ENCODE measurements at places on chromosomes 11 and 22.

GRCh38 chr11:73991471-73992006 lies 8.9 kb upstream of the UCP2 start:
- DNase-seq = no peak

DNA sequence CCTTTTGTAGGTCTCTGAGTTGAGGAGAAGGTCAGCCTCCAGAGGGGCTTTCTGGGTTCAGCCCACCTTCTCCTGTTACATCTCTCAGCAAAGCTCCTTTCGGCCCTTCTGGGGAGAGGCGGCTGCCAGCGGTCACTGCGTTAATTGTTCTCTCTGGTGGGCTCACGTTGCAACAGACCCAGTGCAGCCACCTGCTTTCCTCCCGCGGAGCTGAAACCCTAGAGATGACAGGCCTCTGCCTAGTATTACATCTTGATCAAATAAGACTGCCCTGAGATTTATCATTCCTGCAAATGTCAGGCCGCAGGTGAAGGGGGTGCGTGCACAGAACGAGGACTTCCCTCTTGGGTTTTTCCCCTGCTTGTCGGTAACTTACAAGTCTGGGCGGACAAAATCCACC lies 43.2 kb upstream of the CREB3L1 start:
- no peak for DNase-seq

DNA sequence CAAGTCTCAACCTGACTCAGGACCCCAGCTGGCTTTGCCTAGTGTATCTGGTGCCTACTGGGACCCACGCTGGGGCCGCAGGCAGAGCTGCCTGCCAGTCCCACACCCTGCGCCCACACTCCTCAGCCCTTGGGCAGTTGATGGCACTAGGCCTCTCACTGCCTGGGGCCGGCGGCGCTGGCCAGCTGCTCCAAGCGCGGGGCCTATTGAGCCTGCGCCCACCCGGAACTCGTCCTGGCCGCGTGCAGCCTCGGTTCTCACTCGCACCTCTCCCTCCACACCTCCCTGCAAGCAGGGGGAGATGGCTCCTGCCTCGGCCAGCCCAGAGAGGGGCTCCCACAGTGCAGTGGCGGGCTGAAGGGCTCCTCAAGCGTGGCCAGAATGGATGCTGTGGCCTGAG lies 908.5 kb upstream of the CCDC90B start:
- no peak for DNase-seq

DNA sequence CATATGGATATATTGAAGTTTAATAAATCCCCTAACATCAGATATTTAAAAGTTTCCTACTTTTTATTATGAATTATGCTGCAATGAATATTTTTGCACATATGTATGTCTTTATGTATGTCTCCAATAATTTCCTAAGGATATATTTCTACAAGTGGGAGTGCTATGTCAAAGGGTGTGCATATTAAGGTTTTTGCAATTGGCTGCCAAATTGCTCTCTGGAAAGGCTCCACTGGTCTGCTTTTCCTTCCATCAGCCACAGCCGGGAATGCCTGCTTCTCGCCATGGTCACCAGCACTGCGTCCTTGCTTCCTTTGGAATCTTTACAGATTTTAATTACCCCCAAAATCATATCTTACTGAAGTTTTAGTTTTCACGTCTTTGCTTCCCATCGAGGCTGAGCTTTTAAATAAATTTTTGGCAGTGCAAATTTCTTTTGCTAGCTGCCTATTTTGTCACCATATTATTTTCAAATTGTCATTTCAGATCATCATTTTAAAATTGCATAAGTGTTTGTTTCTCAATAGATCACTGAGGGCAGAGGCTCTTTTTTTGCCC lies 221.7 kb downstream of the SNX19 start:
- no peak for DNase-seq

- no peak for DNase-seq
Observed at GRCh38 chr11:17596310-17596669, 49.2 kb downstream of the OTOG start.

GRCh38 chr11:102722821-102723220 lies 1.9 kb downstream of the MMP8 start:
- DNase-seq = no peak

DNA sequence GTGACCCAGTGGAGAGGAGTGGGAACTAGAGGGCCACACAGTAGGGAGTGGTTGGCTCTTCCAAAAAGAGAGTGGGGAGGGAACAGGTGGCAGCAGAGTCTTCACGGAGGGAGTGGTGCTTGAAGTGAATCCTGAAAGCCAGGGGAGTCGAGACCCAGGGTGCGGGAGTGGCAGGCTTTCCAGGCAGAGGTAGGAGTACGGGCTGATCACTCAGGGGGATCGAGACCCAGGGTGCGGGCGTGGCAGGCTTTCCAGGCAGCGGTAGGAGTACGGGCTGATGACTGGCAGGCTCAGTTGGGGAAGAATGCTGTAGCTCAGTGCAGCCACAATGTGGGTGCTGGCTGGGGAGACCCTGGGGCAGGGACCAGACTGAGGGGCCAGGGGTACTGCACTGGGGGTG lies 148.2 kb downstream of the TBC1D22A start:
- DNase-seq = no peak

GRCh38 chr11:134636071-134636470 lies 224.0 kb upstream of the B3GAT1 start:
- no peak for DNase-seq

DNA sequence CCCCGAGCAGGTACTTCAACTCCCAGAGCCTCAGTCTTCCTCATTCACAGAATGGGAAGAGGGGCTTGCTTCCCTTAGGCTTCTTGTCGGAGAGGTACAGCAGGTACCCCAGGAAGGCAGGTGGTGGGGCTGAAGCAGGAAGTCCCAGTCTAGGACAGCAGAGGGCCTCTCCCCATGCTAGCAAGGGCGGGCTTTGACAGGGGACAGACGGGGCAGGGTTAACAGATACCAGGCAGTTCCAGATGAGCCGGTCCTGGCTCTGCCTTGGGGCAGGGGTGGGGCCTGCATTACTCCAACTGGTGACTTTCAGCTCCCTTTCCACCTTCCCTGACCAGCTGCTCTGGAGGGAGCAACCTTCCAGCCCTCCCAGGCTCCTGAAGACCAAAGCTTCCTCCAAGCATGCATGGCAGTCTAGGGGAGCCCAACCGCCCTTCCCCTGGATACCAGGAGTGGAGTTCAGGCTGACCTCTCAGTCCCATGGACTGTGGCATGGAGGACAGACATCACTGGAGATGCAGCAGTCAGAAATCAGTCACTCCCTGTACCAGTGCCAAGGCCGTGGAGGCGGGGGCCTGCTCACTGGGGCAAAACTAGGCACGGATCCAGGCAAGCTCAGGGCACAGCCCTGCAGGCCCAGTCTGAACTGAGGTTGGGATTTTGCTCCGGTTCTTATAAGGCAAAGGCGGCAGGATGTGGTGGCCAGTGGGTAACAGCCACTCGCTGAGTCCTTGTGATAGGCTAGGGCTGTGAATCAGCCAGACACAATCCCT lies 60.5 kb downstream of the NAT10 start:
- no peak for DNase-seq

Measured in LNCaP clone FGC (cell line).